ENCODE measurements at places on chromosomes 2 and 18.

- no peak for DNase-seq
Measured at GRCh38 chr2:210964141-210964764, 407.9 kb downstream of the CPS1 start.

- DNase-seq, result no peak
Measured at GRCh38 chr2:3283206-3283605, 94.4 kb downstream of the EIPR1 start.

GRCh38 chr2:98505311-98505808 lies 60.7 kb downstream of the INPP4A start:
- no peak for DNase-seq

DNA sequence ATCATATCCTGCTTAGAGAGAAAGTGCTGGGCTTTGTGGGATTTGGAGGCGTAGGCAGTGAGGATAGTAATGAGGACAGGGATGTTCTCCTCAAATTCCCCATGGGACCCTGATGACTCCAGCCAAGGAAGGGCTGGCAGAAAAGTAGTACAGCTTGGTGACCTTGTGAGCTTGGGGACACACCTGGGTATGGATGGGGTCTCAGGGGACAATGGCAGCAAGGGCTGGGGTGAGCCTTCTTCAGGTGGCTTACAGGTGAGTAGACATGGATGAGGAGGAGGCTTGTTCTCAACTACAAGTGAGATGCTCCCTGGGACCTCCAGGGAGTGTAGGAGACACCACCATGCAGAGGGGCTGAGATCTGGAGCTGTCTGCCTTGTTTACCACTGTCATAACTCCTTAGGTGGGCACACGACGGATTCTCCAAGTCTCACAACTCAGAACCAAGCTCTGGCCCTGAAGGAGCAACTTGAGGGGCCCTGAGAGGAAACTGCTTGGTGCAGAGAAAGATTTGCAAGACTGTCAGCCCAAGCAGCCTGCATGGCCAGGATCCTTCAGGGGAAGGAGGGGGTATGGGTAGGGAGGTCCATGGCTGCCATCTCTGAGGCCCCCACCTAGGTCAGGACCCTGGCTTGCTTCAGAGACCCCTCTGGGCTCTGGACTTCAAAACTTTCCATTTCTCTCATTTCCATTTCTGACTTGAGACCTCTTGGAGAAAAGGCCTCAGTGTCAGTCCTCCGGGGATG lies 262.8 kb downstream of the DYSF start:
- no peak for DNase-seq

DNA sequence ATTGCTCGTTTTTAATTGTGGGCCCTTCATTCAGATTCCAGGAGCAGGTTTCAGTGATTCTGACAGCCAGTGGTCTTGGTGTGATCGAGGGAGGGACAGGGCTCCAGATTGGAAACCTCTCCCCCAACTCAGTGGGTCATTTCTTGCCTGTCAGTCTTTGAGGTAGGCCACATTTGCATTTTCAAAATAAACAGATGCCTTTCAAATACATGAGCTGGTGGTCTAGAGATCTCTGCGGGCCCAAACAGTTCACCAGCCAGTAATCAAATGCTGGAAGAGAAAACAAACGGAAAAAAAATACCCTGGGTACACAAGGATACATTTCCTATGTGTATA lies 210.4 kb upstream of the SP5 start:
- no peak for DNase-seq

- DNase-seq, result no peak
Measured at GRCh38 chr2:99469394-99469793, 20.4 kb downstream of the REV1 start.

DNA sequence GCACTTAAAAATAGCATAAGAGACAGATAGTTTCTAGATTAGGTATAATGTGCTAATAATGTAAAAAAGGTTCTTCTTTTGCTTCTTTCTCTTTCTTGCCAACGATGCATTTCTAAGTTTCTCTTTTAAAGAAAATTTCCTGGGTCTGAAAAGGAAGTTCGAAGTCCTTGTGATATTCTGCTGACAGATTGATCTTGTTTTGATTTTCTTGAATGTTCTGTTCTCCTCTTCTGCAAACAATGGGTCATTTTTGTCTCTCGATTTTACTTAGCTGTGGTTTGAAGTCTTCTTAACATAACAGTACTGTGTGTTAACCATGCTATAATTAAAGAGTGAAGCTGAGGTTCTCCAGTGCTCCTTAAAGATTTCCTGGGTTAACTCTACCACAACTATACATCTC lies 61.1 kb upstream of the ACYP2 start:
- DNase-seq, result no peak

- no peak for DNase-seq
Measured at GRCh38 chr2:74028741-74029140, 44.0 kb downstream of the TET3 start.

DNA sequence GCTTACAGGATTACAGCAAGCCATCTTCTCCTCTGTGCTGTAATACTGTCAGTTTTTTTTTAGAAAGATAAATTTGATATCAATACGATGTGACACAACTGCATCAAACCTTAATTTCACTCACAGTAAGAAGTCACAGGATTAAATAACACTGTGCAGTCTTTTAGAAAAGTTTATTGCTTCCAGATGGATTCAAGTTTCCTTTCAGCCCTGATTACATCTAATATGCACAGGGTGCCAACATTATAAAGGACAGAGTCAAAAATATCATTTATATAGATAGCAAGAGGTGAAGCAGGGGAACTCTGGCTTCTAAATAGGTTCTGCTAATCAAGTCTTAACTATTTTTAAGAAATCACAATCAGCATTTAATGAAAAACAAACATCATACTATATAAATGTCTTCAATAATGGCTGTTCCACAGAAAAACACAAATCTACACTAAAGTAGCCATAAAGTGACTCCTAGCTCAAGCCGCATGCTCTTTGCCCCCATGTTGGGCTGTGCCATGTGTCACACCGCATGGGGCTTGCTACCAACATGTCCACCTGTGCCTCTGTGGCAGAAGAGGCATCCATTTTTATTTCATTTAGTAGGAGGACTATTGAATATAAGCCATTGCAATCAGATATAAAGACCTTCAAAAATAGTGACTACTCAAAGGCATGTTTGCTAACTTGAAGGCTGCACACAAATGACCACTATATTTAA lies 35.0 kb downstream of the CERKL start:
- no peak for DNase-seq

DNA sequence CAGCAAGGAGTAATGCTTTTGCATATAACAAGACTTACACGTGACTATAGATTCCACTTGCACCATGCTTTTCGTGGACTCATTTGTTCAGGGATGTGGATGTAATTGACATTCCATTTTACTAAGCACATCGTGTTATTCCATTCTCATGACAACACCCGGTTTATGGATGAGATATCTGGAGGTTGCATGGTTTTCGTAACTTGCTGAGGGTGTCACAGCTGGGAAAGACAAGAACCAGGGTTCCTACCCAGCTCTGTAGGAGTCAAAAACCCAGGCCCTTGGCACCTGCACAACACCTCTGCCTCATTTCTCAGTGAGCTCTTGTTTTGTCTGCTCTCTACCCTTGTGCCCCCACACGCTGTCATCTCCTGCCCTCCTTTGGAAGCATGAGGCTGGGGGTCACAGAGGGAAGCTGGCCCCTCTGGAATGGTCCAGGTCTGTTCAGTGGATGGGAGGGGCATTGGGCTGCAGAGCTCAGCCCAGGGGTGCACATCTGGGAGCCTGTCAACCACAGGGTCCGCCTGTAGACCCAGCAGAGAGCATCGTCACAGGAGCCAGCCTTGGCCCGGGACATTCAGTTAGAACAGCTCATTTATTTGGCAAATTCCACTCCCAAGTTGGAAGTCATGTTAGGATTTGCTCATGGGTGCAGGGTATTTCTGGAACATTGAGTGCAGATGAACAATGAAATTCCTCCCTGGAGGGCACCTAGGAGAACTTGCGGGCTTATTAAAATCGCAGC lies 120.1 kb upstream of the TWIST2 start:
- DNase-seq, result peak; percentile 99

GRCh38 chr2:88698027-88698413 lies 6.5 kb downstream of the RPIA start:
- no peak for DNase-seq

- no peak for DNase-seq
Measured at GRCh38 chr2:208358758-208359631, 47.6 kb upstream of the PTH2R start.

GRCh38 chr18:54702686-54703085 lies 111.6 kb downstream of the DYNAP start:
- no peak for DNase-seq

DNA sequence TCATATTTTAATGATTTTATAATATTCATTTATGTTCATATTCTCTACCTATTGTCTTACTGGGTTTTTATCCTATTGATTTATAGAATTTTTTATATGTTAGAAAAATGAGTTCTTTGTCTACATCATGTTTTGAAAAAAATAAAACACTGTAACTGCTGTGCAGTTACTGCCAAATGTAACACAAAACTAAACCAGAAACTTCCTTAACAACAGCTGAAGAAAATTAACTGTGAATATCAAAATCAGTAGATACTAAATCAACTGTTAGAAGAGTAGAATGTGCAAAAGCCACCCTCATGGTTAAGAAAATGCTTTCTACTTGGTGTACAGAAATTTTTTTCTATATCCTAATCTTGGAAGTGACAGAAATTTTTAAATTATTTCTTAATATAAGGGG lies 69.5 kb downstream of the PTRHD1 start:
- DNase-seq, result no peak

GRCh38 chr18:55494441-55494840 lies 93.6 kb downstream of the TCF4 start:
- DNase-seq, result no peak

GRCh38 chr2:9237831-9238230 lies 31.2 kb downstream of the ASAP2 start:
- no peak for DNase-seq

GRCh38 chr2:127072396-127072795 lies 34.6 kb downstream of the BIN1 start:
- DNase-seq, result no peak

GRCh38 chr18:77807650-77808049 lies 558.0 kb downstream of the GALR1 start:
- DNase-seq, result no peak

DNA sequence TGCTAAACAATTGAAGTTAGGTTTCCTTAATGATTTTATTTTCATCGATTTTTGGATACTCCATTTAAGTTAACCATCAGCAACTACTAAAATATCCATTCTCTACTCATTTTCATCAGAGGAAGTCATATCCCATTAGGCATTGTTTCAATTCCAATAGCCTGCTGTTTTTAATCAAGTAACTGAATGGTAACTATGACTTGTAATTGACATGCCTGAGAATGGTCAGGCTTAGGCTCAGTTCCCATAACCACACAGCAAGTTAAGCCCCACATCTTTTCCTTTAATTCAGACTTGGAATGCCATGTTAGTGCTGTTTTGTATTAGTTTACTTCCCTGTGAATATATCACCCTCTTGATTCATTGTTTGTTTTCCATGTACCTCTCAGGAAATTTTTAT lies 398.8 kb downstream of the ARHGAP15 start:
- DNase-seq, result no peak

DNA sequence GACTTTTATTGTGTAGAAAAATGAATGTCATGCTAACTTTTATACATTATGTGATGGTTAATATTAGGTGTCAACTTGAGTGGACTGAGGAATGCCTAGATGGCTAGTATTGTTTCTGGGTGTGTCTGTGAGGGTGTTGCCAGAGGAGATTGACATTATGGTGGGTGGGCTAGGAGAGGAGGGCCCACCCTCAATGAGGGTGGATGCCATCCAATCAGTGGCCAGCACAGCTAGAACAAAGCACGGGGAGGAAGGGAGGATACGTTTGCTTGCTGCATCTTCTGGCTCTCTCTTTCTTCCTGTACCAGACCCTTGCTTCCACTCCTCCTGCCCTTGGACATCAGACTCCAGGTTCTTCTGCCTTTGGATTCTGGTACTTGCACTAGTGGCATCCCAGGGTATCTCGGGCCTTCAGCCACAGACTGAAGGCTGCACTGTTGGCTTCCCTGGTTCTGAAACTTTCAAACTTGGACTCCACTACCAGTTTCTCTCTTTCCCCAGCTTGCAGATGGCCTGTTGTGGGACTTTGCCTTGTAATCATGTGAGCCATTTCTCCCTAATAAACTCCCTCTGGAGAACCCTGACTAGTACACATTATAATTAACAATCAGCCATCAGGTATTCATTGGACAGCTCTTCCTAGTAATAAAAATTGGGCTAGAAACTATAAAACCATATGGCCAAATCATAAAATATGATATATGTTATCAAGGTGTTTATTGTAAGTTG lies 31.7 kb upstream of the ZCCHC2 start:
- no peak for DNase-seq

DNA sequence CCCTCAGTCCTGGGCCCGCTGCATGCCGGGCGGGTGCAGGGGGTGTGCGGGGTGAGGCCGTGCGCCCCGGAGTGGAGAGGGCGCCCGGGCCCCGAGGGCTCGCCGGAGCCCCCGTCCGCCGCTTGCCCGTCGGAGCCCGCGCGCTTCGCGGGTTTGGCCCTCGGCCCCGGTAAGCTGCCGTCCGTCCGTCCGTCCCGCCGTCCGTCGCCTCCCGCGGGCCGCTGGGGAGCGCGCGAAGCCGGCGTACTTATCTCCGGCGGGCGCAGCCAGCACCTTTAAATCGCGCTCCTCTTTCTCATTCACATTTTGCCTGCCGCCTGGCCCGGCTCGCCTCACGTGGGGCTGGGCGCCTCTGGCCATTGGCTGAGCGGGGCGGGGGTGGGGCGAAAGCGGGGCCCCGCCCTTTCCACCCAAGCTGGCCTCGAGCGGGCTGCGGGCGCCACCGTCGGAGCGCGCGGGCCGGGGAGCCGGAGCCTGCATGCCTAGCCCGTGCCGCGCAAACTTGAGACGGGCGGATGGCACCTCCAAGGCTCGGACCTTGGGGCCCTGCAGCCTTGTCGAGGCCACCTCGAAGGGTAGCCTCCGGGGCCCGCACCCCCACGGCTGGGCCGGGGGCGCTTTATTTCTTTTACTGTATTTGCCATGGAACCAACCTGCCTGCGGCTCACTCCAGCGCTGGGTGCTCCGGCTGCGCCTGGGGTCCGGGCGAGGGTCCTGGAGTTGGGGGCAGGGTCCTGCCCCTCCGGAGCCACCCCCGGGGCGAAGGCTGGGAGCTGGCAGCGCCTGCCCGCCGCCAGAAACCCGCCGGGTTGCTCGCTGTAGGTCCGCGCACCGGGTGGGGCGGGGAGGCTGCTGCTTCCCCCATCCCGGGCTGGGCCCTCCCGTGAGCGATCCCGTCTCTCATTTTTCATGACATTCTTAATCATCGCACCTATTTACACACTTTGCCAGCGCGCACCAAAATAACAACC lies at the start of gene GBX2:
TSS of gene GBX2 (minus strand) at position 277 of the 971 bp plus-strand sequence. CDS start 415 bp downstream, outside the sequence.
- no peak for DNase-seq

GRCh38 chr18:59779979-59780378 lies 82.8 kb upstream of the CCBE1 start:
- DNase-seq, result peak; percentile 44

GRCh38 chr2:55519938-55520885 lies 694 bp downstream of the CFAP36 start:
- DNase-seq, result peak; percentile 7

DNA sequence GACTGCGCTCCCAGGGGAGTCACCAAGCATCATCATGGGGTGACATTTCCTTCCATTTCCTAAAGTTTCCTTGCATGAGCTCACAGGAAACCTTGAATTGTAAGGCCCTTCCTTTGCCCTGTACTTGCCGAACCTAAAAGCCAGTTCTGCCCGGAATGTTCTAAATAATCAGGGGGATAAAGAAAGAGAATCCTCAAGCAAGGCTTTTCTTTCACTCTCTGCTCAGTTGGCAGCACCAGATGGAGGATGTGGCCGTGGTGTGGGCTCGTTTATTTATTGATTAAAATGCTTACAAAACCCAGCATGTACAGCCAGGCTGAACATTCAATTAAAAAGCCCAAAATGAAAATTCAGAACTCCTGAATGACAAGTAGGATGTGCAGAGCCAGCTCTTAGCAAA lies 170.5 kb downstream of the SH3RF3 start:
- DNase-seq, result no peak

- DNase-seq, result no peak
Measured at GRCh38 chr2:152543717-152544116, 173.5 kb downstream of the PRPF40A start.
